H4 (cell line): ENCODE measurements at places on chromosomes 4 and X.

DNA sequence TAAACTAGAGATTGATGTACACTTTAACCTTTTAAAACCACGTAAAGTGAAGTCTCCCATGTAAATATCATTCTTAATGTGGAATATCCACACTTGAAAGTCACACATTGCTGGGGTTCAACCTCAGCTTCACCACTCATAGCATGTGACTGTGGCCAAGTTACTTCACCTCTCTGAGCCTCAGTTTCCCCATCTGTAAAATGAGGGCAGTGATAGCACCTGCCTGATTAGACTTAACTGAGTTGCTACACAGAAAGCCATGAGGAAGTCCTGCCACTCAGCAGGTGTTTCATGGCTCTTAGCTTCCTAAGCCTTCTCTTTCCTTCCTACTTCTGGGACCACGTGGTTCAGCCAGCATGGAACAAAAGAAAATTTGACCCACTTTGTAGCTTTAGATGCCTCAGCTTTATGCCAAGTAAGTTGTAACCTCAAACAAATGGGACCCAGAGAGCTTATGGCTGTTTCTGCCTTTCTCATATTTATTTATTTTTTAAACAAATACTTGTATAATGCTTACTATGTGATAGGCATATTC is 277.3 kb upstream of the KLF3 start:
- DNase-seq, result no peak

- DNase-seq, result no peak
These were observed 232.0 kb downstream of the UGT8 start for GRCh38 chr4:114830628-114831027.

DNA sequence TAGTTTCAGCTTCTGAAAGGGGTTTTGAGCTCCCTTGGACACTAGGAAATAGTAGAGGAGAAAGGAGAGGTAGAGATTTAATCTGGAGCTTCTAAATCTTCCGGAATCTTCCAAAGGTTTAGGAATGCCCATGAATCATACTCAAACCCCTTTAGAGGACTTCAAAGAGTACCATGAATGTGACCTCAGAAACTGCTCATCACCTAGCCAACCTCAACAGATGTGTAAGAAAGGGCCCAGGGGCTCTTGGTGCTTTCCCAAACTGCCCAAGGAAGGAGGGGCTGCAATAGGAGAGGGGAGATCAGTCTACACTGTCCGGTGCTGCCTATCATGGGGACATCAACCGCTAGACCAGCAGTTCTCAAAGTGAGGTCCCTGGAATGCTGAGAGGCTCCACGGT is 109.1 kb downstream of the RBM47 start:
- no peak for DNase-seq

- peak; percentile 33 for DNase-seq
These were observed 44.3 kb downstream of the IL21 start for GRCh38 chr4:122576261-122577188.

- peak; percentile 16 for DNase-seq
These were observed 12.9 kb downstream of the PCDH18 start for GRCh38 chr4:137519406-137519805.

- no peak for DNase-seq
These were observed 28.3 kb upstream of the AMELX start for GRCh38 chrX:11264925-11265324.
